Activated T-helper 17 cell treated with anti-CD3 and anti-CD28 coated beads, Interleukin-2, amount 50 U/mL, for 72 hours (primary cell): ENCODE measurements at places on chromosomes 3 and 15. TPM values are rescaled to one million over a fixed set of nuclear protein-coding genes. Genes with fewer than 3 reads are reported as not detected.

ERICH6 gene
- total RNA-seq = not detected

OXTR gene
- 2.1 TPM for total RNA-seq

EPHB1 gene
- 1.3 TPM for total RNA-seq

FBXW12 gene
- total RNA-seq = not detected

ST8SIA2 gene
- total RNA-seq = not detected

LIPC gene
- total RNA-seq = 0.26 TPM

TEX55 gene
- not detected for total RNA-seq

DNA sequence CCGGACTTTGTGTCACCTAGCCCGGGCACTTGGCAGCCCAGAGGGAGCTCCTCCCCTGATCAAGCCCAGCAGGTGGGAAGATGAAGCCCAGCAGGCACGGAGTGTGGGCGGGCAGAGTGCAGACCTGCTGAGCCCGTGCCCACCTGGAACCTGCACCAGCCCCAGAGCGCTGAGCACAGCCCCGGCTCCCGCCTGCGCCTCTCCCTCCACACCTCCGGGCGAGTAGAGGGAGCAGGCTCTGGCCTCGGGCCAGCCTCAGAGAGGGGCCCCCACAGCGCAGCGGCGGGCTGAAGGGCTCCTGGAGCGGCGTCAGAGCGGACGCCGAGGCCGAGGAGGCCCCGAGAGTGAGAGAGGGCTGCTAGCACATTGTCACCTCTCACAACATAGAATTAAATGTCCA is 257.7 kb downstream of the VGLL3 start:
- ATAC-seq = no peak

- no peak for ATAC-seq
These were observed 294.7 kb downstream of the ERC2 start for GRCh38 chr3:56173601-56174000.

DNA sequence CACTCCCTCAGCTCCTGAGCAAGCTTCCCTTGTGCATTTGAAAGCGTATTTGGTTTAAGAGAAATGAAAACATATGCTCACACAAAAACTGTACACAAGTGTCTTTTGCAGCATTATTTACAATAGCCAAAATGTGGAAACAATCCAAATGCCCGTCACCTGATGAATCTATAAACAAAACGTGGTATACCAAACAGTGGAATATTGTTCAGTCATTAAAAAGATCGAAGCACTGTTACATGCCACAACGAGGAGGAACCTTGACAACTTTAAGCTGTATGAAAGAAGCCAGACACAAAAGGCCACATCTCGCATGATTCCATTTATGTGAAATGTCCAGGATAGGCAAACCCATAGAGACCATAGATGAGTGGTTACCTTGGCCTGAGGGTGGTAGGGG is 71.6 kb upstream of the CMTM7 start:
- ATAC-seq = no peak

DNA sequence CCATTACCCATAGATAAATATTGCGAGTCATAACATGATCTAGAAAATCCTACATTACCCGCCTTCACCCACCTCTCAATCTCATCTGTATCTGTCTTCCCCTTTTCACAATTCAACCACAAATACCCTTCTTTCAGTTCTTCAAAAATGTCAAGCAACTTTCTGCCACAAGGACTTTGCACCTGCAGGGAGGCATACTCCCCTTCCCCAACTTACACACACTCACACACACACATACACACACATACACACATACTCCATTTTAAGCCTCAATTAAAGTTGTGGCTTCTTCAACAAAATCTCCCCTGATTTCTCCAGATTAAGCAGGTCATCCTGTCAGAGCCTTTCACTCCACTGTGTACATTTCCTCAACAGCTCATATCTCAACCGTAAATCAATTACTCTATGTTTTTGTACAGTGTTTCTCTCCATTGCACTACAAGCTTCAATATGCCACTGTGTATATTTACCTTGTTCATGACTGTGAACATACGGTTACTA is 33.1 kb upstream of the CCDC50 start:
- no peak for ATAC-seq

GRCh38 chr3:52185837-52186236 is 12.1 kb upstream of the ALAS1 start:
- no peak for ATAC-seq

DNA sequence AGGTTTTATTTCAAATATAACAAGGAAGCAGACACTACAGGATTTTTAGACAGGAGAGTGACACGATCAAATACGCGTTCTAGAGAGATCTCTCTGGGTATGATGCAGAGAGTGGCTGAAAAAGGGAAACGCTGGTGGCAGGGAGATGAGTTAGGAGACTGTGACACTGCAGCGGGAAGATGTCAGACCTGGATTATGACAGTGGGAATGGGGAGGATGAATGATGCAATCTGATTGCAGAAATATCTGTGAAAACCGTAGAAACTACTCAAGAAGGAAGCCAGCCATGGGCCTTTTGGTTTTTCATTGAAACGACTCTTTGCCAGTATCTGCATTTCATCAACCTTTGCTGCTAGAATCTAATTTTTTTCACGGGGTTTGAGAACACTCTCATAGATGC is 157.9 kb downstream of the FAM43A start:
- no peak for ATAC-seq

DNA sequence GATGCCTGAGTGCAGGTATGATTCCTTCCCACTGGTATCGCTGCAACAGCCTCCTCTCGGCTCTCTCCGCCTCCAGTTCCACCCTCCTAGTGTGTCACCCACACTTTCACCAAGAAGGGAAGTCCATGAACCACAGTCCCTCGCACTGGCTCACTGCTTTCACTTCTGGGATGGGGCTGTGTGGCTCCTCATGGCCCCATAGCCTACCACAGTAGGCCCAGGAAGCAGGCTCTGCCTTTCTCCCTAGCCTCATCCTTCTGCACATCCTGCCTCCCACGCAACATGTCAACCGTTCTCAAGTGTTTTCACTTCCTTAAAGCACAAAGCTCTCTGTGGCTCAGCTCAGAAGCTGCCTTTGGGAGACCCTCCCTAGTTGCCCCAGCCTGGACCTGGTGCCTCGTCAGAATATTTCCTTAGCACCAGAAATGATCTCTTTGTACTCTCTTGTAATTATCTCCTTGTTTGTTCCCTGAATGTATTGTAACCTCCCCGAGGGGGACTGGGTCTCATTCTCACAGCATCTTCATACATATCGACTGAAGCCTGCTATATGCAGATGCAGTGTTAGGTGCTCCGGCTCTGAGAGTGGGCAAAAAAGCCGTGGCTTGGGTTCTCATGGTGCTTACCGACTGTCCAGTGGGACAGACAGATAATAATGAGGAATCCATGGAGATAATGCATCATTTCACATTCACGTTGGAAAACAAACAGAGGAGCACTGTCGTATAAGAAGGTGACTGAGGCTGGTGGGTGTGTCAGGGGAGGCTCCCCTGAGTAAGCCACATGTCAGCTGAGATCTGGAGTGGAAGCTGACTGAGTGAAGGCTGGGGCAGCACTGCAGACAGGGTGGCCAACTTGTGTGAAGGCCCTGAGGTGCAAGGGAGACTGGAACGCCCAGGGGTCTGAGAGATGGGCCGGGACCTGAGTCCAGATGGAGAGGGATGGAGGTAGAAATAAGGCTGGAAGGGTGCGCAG is 107.1 kb downstream of the DGKG start:
- peak; percentile 75 for ATAC-seq

- ATAC-seq = no peak
These were observed 358.4 kb upstream of the LMCD1 start for GRCh38 chr3:8143186-8143585.

DNA sequence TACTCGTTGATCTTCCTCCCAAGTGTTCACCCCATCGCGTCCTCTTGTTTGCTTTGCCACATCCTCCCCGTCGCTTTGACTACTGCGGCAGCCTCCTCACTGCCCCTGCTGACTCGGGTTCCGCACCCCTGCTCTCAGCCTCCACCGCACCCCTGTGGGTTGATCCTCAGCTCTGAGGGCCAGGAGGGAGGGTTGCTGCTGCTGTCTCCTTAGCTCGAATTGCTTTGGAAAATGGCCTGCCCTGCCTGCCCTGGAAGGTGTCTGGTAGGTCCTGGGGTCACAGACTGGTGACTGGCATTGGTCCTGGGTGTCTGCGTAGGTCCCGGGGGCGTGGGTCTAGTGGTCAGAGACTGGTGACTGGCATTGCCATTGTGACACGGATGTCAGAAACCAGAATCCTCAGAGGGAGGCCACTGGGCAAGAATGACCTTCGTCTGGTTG is 9.4 kb downstream of the MUC4 start:
- peak; percentile 82 for ATAC-seq

DNA sequence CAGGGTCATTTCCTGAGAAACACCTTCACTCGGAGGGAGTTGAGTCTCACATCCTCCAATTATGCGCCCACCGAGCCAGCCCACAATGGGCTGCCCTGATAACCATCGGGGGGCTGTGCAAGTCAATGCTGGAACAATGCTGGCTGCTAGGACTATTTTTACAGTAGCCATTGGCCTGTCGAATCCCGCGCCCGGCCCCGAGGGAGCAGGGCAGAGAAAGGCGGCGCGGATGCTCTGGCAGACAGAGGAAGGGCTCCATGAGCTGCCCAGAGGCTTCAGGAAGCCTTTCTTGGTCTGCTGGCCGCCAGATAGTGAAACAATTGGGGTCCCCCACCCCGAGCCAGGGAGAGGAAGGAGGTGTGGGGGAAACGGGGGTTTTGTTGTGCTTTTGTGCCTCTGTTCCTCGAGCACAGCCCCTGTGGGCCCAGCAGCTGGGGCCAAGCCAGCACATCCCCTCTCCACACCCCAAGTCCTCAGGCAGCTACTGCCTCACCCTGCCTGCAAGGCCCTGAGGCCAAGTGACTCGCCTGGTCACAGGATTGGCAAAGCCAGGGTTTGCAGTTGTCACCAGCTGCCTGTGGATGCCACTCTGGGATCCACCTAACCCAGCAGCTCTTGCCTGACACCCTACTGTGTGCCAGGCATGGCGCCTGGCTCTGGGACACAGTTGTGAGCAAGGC is 39.0 kb downstream of the SLC6A6 start:
- peak; percentile 40 for ATAC-seq

DNA sequence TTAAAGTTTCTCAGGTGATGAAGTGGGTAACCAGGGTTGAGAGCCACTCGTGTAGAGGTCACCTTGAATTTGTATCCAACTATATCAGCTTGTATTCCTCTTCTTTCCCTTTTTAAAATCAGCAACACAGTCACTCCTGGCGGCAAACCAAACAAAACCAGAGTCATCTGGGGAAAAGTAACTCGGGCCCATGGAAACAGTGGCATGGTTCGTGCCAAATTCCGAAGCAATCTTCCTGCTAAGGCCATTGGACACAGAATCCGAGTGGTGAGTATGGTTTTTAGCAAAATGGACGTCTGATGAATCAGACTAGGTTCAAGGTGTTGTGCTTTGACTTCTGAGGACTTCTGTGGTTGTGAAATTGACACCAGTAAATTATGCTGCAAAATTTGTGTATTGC is 3.9 kb downstream of the RPL35A start:
- no peak for ATAC-seq

DNA sequence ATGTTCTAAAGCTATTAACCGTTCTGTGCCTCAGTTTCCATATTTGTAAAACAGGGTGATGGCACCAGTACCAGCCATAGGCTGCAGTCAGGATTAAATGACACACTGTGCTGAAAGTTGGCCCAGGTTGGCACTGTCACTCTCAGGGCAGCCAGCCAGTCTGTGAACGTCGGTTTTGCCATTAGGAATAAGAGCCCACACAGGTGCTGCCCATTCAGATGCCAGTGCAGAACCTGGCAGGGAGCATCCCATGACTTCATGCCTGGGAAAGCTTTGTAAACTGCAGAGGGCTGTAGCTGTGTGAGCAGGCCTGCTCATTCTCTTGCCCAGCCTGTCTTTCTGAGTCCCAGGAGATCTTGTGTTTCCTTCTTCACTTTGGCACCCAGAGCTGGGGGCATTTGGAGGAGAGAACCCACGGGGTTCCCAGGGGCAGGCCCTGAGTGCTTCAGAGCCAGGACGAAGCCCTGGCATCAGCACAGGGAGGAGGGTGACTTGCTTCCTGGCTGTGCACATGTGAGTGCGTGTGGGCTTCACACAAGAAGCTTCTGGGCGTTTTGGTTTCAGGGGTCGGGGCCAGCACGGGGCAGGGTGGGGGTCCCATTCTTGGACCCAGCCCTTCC is 46.9 kb downstream of the ZNF710 start:
- no peak for ATAC-seq

GRCh38 chr3:186081678-186082077 is 27.2 kb downstream of the ETV5 start:
- ATAC-seq = no peak
